Posterior vena cava (tissue), 2 donors: ENCODE measurements at places on chromosomes 6 and 20. TPM values are rescaled to one million over a fixed set of nuclear protein-coding genes. Genes with fewer than 3 reads are reported as not detected.

Gene BEND3
- 1.8 TPM for total RNA-seq

Gene MEI4
- total RNA-seq = 0.09 TPM

Gene TBPL1
- 19.6 TPM for total RNA-seq

GRCh38 chr6:5082487-5083306, 2.4 kb upstream of the PPP1R3G start:
- no peak for DNase-seq

DNA sequence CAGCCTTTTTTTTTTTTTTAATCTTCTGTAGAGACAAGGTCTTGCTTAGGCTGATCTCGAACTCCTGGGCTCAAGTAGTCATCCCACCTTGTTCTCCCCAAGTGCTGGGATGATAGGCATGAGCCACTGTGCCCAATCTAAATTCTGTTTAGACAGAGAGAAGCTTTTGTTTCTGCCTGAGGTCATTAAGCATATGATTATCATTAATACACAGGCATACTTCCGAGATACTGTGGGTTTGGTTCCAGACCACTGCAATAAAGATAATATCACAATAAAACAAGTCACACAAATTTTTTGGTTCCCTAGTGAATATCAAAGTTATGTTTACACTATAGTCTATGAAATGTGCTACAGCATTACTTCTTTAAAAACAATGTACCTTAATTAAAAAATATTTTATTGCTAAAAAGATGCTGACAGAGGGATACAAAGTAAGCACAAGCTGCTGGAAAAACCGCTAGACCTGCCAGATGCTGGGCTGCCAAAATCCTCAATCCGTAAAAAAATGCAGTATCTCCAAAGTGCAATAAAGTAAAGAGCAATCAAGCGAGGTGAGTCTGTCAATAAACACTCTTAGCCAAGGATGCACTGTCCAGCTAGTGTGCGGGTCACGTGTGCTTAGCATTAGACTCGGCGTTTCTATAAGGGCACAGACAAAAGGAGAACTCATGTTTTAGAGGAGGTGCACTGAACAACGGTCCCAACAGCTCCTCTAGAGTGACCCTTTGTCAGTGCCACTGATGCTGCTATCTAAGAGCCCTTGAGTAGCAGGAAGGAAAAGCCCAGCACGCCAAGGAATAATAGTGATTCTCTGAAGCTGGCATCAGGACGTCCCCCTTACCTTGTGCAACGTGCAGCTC, 16.1 kb downstream of the TXNDC5 start:
- DNase-seq = no peak

Gene FOXF2
- total RNA-seq = 0.71 TPM

- no peak for DNase-seq
These were observed 121.7 kb downstream of the TNFRSF21 start for GRCh38 chr6:47187893-47188587.

DNA sequence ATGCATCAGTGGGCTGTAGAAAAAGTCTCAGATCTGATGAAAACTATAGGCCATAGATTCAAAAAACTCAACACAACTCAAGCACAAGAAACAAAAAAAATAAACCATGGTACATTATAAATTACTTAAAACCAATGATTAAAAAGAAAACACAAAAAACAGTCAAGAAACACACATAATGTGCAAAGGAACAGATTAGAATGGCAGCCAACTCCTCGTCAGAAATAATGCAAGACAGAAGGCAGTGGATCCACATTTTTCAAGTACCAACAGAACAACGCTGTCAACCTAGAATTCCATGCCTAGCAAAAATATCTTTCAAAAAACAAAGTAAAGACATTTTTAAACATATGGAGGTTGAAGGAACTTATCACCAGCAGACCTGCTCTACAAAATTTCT, 69.7 kb downstream of the PSMB1 start:
- DNase-seq = no peak

Gene EYS
- total RNA-seq = not detected

- no peak for DNase-seq
These were observed 584.7 kb downstream of the RFPL4B start for GRCh38 chr6:112931832-112932231.

- DNase-seq = no peak
These were observed 51.8 kb downstream of the SCAND1 start for GRCh38 chr20:35902545-35902941.
